ENCODE measurements at places on chromosomes 5 and 9.

DNA sequence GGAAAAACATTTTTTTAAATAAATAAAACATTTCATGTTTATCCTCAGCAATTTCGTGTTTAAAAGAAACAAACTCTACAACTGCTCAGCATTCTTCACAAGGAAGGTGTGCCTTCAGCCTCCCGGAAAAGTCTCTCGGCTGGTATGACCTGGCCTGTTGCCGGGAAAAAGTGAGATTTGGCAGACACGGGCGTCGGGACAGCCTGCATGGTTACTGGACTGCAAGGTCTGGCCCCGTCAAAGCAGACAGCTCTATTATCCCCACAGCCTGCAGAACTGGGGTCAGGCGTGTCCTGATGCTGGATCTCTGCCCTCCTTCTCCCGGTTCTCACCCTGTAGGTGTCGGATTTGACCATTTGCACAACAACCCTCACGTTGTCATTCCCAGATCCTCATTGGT, 120.3 kb upstream of the SPATA31C2 start:
- DNase-seq = peak; percentile 49

DNA sequence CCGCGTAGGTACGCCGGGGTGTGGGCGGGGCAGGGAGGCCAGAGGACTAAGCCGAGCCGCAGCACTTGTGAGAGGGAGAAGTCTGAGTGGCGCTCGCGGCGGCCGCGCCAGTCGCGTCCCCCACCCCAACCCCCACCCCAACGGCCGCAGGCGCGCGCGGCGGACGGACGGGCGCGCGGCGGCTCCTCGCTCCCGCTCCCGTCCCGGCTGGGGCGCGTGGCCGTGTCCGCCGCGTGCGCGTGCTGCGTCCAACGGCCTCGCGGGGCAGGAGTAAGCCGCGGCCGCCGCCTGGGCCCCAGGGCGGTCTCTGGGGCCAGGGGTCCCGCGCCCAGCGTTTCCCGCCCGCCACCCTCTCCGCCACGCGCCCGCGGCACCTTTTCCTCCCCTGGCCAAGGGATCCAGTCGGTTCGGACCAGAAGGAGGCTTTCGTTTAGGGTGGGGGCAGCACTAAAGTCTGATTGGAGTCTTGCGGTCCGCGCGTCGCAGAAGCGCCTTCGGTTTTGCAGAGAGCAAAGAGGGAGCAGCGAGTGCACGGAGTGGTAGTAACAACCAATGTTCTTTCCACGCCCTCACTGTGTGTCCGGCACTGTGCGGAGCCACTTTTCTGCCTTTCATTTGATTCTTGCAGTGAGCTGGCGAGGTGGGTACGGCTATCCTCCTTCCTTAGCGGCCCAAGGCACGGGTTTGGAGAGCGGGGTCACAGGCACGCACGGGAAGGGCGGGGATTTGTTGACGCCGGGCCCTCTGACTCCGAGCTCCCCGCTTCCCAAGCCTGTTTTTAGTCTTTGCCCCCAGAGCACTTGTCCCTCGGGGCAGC, 483 bp downstream of the G3BP1 start:
- DNase-seq = peak; percentile 62

- no peak for DNase-seq
These were observed 26.0 kb downstream of the CRHBP start for GRCh38 chr5:76978869-76979268.

GRCh38 chr9:91045041-91045440, 243.4 kb downstream of the SYK start:
- no peak for DNase-seq

DNA sequence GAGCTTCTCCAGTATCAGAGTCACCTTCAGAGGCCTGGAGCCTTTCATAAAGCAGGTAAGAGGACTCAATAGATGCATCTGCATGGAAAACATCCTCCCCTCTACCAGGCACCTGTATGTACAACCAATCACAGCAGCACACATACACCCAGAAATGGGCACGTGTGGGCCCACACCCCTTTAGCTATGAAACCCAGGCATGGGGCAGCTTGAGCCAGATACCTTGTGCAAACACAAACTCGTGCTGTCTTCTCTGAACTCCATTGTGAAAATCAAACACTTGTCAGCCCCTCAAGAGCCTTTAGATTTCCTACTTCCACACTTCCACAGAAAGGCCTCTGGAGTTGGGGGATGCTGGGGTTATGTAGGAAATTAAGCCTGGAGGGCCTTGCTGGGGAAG, 1.1 kb upstream of the CSF2 start:
- DNase-seq = no peak

GRCh38 chr5:127649018-127649439, at the start of gene CTXN3:
Gene CTXN3 (plus strand): TSS chr5:127649082. CDS start chr5:127657522, 8,440 bp downstream.
- DNase-seq = no peak

Measured in adipocyte (in vitro differentiated cells).